ENCODE measurements at places on chromosomes 2 and 18.

- no peak for DNase-seq
Observed at GRCh38 chr2:183696028-183696427, 571.8 kb downstream of the NUP35 start.

GRCh38 chr18:62183578-62184195 is 3.2 kb downstream of the PIGN start:
- DNase-seq, result no peak

- DNase-seq, result no peak
Observed at GRCh38 chr2:207123335-207123744, 42.4 kb downstream of the KLF7 start.

DNA sequence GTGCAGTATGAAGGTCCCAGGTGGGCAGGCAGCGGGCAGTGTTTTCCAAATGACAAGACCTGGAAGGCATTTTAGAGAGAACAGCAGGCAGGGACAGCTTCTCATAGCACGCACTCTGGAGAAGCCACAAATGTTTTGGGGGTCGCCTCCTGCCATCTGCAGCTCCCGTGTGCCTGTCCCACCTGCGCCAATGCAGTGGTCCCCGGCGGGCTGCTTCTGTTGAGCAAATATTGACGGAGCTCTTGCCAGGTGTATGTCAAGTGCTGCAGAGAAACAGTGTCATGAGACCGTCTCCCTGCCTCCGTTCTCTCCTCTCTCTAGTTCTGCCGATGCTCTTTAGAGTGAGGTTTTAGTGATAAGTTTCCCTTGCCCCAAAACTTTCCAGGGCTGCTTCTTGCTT is 174.8 kb downstream of the LDLRAD4 start:
- DNase-seq, result no peak

- DNase-seq, result no peak
Observed at GRCh38 chr18:58581265-58581664, 47.6 kb downstream of the ALPK2 start.

GRCh38 chr2:133240491-133241223 is 327.6 kb downstream of the NCKAP5 start:
- DNase-seq, result no peak

DNA sequence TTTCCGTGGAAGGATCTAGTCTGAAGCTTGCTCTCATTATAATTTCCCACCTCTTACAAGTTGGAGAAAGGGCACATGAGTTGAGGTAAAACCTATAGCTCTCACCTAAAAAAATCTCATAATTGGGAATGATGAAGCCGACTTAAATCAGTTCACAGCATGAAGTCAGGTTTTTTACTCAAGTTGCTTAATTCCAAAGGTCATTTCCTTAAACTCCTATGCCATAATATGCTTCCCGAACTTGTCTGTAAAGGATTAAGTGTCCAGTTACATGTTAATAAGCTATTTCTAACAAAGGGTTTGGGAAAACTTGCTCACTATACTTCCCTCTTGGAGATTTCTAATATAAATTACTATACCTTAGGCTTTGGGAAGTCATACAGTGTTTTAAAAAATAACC is 481.2 kb downstream of the NUP35 start:
- no peak for DNase-seq

DNA sequence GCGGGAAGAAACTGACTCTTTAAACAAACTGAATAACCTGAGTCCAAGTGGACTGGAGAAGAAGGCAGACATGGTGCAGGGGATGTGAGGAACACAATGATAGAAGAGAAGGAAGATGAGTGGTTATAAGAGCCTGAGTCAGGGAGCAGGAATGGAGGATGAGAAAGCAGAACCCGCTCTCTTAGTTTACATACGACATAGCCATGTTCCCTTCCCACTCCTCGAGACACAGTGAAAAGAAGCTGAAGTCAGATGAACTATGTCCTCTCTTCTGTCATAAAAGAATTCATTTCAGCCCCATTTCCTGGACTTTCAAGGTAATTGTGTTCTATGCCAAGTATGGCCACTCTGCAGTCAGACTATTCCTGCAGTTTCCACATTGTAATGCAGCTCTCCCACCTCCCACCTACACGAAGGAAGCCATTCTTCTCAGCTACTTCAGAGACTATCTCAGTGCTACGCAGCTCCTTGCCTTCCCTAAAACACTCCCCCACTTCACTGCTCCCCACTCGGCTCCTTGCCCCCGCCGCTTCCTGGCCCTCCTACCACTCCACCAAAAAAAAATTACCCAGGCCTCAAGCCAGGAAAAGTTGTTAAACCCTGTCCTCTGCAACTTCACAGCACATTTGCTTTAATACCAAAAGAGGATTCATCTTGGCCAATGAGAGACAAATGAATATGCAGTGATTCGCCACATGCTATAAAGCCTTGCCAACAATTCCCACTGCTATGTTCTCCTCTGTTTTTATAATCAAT is 323.4 kb upstream of the EPHA4 start:
- no peak for DNase-seq

DNA sequence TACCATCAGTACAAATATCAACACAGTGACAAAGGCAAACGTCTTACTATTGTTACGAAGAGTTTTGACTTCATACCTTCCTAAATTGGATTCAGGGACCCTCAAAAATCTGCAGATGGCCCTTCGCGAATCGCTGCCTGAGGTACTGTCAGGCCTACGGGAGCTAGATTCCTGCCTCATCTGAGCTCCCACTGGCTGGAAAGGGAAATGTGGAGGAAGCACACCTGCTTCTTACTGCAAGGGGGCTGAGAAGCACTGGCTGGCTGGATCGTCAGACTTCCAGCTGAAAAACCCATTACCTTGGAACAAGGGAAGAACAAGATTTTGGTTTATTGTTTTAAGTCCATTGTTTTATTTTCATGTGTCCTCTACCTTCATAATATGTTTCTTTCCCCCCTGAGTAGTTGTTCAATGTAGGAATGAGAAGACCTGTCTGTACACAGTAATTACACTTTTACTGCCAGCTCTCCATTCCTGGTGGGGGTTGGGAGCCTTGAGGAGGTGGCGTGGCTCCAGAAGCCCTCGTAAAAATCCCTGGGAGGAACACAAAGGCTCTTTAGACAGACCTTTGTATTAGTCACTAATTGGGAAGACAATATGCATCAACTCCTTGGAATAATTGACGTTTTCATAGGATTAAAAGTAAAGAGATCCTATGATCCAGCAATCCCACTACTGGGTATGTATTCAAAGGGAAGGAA is 124.1 kb upstream of the NOSTRIN start:
- no peak for DNase-seq

All from progenitor cell of endocrine pancreas (in vitro differentiated cells).